Lower leg skin (tissue), 4 donors: ENCODE measurements at places on chromosomes 13 and 19. TPM values are rescaled to one million over a fixed set of nuclear protein-coding genes. Genes with fewer than 3 reads are reported as not detected.

- no peak for DNase-seq
These were observed 111.2 kb downstream of the KLF5 start for GRCh38 chr13:73169971-73170370.

GRCh38 chr19:5099701-5100221 is 130.8 kb downstream of the KDM4B start:
- DNase-seq = no peak

DNA sequence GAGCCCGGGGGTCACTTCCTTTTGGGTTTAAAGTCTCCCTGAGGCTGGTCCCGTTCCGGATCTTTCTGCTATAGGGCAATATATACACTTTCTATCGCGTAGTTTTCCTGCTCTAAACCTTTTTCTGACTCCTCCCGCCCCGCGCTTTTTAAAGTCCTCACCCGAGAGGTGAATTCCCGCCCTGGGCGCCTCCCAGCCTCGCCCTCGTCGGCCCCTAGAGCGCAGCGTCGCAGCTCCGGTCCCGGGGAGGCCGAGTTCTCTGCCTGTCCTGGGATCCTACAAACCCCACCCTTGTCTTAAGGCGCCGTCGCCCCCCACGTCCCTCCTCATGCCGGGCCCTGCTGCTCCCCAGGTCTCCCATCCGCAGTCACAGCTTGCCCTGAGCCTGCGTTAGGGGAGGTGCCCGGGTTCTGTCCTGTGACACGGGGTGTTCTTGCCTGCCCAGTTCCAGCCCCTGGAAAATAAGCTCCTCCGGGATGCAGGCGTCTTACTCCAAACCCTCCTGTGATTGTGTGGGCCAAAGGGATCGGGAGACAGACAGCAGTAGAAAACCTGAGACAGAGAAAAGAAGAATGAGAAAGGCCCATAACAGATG is 491 bp downstream of the ZNF525 start:
- no peak for DNase-seq

- DNase-seq = no peak
These were observed 62.3 kb downstream of the ITGBL1 start for GRCh38 chr13:101514695-101515275.

- no peak for DNase-seq
These were observed 3.4 kb downstream of the ACP4 start for GRCh38 chr19:50793558-50794065.

ZNF570 gene
- 6.6 TPM for total RNA-seq

OR7C1 gene
- total RNA-seq = 3.1 TPM

UBL3 gene
- 57.0 TPM for total RNA-seq
